Transverse colon (tissue), 4 donors: ENCODE measurements at places on chromosomes 5 and 9. TPM values are rescaled to one million over a fixed set of nuclear protein-coding genes. Genes with fewer than 3 reads are reported as not detected.
A peak's percentile ranks its signal among the peaks of the same experiment; 100 is the strongest.

The OTP gene
- not detected for total RNA-seq

The IDNK gene
- total RNA-seq: not detected

The SPATA24 gene
- total RNA-seq: not detected

The IL4 gene
- total RNA-seq: not detected

The AKNA gene
- 34.8 TPM for total RNA-seq

The HAPLN1 gene
- not detected for total RNA-seq

The MARCHF11 gene
- not detected for total RNA-seq

The SOX30 gene
- 0.75 TPM for total RNA-seq

The CARTPT gene
- total RNA-seq: not detected

The C5orf52 gene
- total RNA-seq: not detected

The IL7R gene
- total RNA-seq: 3.2 TPM

The SLC36A3 gene
- total RNA-seq: not detected

The TLX3 gene
- total RNA-seq: not detected

The TIMD4 gene
- total RNA-seq: 3.0 TPM

The EXD3 gene
- total RNA-seq: 97.7 TPM

The KCNN2 gene
- 0.75 TPM for total RNA-seq

GRCh38 chr9:95336281-95336680, 18.8 kb upstream of the FANCC start:
- DNase-seq: no peak

DNA sequence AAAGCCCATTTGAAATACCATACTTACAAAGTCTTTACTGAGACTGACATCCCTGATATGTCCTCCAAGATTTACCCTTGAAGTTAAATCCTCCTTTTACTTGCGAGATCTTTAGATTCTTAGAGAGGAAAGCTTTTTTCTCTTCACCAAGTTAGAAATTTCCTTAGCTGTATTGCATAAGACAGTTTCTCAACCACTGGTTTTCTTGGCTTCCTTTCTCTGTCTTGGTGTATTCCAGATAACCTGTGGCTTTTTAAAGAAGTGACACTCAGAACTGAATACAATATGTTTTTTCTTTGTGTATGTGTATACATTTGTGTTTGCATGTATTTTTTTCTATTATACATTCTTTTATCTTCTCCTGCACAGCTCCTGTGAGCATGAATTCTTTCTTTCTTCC, 65.0 kb downstream of the SNCAIP start:
- no peak for DNase-seq

DNA sequence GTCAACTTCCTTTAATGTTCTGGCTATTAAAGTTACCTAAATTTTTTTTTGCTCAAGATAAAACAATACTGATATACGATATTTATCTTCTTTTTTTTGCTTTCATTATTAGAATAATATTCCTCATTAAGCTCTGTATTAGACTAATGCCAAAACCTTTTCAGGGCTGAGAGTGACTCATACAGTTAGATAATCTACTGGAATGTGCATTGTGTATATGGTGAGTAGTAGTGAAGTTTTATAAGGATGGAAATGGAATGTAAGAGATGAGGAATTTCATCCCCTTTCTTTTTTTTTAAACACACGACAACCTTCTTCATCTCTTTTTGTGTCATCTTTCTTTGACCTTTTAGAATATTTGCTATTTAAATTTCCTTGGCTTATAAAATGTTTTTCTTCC, 268.6 kb downstream of the ISL1 start:
- DNase-seq: no peak

GRCh38 chr5:6360323-6361072, 17.8 kb downstream of the MED10 start:
- DNase-seq: no peak

DNA sequence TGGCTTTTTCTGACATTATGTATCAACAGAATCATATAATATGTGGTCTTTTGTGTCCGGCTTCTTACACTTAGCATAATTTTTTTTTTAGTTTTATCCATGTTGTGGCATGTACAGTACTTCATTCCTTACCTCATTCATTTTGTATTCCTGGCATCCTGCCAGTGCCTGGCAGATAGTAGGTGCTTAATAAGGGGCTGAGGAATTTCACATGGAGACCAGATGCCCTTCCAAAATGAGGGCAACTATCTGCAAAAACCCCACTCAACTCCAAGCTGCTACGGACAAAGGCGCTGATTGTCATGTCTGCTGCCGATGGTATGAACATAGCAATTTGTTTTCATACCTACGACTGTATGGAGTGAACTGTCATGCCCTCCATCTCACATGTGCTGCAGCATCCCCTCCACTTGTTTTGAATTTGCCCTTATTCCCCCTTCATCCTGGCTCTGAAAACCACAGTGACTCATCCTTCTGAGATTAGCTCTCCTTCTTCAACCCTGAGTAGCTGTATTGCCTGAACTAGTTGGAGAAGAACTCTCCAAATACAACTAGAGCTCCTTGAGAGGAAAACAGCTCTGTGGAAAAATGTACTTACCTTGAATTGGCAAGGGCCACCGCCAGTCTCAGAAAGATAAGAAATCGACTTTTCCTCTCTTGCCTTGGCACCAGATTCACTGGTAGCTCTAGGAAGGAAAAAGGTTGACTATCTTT, 41.3 kb upstream of the FOXE1 start:
- no peak for DNase-seq

DNA sequence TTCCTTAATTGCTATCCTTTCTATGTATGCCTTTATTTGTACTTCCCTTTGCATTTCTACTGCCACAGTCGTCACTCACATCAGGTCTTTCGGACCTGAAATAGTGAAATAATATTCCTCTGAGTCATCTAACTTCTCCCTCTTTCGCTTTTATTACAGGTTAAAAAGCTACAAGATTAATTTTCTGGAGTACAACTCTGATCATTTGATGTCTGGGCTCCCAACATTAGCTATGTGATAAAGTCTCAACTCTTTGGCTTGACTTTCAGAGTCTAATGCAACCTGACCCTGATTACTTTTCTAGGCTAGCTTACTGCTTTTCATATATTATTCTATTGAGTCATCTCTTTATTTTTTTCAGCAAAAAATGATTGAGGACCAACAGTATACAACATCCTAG, 638.8 kb upstream of the WWC1 start:
- DNase-seq: no peak

GRCh38 chr9:3981897-3982296, 318.0 kb downstream of the GLIS3 start:
- no peak for DNase-seq

GRCh38 chr5:84259283-84260045, 125.2 kb downstream of the EDIL3 start:
- no peak for DNase-seq

GRCh38 chr5:151718646-151719045, 31.9 kb upstream of the SPARC start:
- DNase-seq: no peak

- no peak for DNase-seq
Measured at GRCh38 chr5:14976486-14976885, 104.9 kb upstream of the ANKH start.

GRCh38 chr9:70883056-70883455, 238.4 kb downstream of the TRPM3 start:
- DNase-seq: no peak

DNA sequence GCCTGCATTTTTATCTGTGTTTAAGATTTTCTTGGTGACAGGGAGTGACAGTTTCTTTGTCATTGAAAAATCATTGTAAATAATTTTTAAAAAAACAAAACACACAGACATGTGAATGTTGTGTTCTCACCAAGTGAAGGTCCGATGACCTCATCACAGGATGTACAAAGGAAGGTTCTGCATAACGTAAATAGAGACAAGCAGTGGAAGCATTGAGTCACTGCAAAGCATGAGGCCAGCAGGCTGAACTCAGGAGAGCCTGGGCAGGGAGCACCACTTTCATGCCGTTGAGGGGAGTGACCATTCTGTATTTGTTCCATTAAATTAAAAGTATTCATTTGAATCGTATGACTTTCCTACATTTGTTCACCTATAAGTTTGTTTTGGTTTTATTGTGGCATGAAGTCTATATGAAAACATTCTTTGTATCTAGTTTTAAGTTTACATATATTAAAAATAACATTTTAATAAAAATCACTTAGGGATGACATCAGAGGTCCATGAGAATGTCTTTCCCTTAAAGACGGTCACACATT, 70.4 kb upstream of the TLE1 start:
- DNase-seq: no peak

- no peak for DNase-seq
Measured at GRCh38 chr5:176773408-176774035, 36.8 kb upstream of the UNC5A start.

GRCh38 chr5:127865273-127865672, 162.1 kb downstream of the CCDC192 start:
- no peak for DNase-seq

DNA sequence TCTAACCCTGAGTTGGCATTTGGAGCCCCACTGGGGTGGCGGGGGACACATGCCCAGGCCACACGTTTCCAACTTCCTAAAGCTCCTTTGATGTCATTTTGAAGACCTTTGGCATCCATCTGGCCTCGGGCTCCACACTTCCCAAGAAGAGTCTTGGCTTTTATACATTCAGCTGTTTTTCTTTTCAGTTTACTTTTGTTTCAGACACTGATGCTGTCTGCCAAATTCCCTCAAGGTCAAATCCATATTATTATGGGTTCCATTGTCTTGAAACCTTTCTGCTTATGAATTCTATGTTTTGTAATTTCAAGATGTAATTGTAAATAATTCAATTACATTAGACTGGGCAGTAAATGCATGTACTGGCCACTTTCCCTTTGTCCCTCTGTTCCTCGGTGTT, 23.7 kb upstream of the NFIB start:
- DNase-seq: no peak

GRCh38 chr9:94907264-94907936, 180.9 kb downstream of the AOPEP start:
- DNase-seq: no peak

DNA sequence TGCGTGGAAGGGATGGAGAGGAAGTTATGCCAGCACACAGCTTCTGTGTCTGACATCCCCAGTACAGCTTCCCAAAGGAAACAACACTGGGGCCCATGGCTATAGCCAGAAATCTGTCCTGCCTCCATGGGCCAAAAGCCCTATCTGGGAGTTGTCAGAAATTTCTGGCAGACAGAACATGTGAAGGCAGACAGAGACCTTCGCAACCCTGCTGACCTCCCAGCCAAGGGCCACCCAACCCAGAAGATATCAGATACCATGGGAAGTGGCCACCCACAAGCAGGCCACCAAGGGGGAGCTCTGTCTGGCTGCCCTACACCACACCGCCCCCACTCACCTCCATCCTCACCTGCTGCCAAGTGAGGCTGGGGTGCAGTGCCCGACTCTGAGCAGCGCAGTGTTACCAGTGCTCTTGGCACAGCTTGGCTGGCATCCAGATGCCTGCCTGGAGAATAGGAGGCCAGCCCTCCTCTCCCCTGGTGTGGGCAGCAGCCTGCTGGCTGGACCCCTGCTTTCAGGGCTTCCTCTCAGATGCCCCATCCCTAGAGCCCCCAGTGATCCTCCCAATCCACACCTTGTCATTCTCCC, 61.6 kb upstream of the NEURL1B start:
- DNase-seq: no peak

- DNase-seq: peak; percentile 91
Measured at GRCh38 chr9:14314929-14315874, 1.3 kb upstream of the NFIB start.

DNA sequence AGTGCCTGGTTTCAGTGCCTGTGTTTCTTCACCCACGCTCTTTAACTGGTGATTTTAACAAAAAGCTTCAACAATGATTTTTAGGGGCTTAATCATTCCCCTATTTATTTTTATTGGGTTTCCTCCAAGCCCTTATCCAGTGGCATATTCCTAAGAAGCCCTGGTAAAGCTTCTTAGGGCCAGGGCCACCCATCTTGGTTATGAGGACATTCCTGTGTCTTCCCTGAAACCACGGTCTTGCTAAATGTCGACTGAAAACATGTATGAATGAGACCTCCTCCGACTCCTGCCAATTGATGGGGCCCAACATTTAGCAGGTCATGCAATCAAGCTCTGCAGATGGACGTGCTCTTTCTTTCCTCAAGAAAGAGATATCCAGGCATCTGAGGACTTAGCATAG, 13.7 kb upstream of the CARTPT start:
- DNase-seq: no peak

DNA sequence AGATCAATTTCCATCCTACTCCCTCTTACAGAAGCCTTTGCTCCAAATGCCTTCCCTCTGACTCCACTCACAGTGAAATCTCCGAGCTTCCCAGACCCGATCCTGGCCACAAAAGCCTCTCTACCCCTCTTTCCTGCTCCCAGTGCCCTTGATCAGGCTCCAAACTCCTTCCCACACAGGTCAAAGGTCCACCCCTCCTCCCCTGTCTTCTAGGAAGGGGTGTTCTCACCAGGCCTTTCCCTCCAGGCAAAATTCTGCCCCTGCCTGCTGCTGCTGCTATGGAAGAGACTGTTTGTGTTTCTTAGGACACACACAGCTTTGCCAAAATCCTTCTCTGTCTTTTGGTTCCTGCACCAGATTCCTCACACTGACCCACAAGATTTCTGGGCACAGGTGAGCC, 85.8 kb upstream of the ALDH1A1 start:
- DNase-seq: peak; percentile 42

GRCh38 chr5:97888439-97888838, 705.4 kb upstream of the RIOK2 start:
- no peak for DNase-seq

DNA sequence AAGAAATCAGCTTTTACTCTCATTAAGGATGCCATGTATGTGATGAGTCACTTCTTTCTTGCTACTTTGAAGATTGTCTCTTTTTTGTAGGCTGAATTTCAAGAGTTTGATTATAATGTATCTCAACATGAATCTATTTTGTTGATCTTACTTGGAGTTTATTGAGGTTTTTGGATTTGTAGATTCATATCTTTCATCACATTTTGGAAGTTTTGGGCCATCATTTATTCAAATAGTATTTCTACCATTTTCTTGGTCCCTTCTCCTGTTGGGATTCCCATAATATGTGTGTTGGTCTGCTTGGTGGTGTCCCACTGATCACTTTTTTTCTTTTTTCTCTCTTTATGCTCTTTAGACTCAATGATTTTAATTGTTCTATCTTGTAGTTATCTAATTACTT, 116.3 kb downstream of the CNTLN start:
- DNase-seq: no peak

DNA sequence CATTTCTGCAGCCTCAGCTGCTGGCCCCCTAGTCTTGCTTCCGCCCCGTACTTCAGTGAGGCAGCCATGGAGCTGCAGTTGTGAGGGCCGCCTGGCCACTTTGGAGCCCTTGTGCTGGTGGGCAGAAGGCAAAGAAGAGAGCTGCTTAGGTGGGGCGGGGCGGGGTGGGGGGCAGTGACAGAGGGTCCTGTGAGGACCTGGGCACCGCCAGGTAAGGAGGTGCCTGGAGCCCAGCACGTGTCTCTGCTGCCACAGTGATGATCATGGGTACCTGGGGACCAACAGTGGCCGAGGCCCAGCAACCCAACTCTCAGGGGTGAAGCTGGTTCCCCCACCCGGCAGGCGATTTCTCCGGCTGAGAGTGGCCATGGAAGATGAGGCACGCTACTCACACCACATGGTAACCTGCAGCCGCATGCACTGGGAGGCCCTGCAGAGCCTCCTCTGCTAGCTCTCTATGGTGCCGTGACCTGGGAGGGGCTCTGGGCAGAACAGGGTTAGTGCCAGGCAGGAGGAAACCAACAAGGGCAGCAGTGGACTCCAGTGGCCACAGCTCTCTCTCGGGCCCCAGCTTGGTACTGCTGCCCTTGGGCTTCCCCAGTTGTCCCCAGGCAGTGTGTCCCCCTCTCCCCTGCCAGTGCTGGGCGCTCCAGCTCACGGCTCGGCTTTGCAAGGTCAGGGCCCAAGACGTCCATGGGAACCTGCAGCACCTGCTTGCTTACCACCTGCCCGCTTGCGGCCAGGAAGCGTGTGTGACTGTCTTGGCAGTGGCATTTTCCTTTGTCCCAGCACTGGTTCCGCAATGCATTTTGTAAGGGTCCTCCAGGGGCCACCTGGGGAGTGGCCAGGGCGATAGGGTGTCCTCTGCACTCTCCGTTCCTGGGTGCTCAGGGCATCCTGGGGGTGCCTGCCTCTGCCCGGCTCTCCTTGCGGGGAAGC, 24.0 kb downstream of the NDUFS6 start:
- DNase-seq: no peak
